H7 (cell line): ENCODE measurements at places on chromosomes 13 and 19. TPM values are rescaled to one million over a fixed set of nuclear protein-coding genes. Genes with fewer than 3 reads are reported as not detected.
A peak's percentile ranks its signal among the peaks of the same experiment; 100 is the strongest.

- peak; percentile 70 for DNase-seq
Observed at GRCh38 chr19:29855087-29855486, 43.3 kb downstream of the CCNE1 start.

DNA sequence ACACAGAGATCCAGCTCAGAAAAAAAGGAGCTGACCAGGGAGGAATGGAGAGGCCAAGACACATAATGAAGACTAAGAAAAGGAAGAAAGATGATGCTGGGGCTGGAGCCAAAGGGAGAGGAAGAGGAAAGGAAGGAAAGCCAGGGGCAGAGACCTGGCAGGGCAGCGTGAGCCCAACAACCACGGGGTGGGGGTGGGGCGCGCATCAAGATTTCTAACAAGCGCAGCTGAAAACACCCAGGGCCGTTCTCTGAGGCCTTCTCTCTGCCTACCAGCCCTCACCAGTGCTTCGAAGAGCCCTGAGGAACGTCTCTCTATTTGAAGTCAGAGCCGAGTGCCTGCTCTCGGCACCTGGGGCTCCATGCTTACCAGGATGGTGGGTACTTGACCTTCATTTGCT lies 23.6 kb upstream of the POU2F2 start:
- DNase-seq, result peak; percentile 73

GRCh38 chr13:19632915-19633478 lies 462 bp upstream of the MPHOSPH8 start:
- no peak for DNase-seq

DNA sequence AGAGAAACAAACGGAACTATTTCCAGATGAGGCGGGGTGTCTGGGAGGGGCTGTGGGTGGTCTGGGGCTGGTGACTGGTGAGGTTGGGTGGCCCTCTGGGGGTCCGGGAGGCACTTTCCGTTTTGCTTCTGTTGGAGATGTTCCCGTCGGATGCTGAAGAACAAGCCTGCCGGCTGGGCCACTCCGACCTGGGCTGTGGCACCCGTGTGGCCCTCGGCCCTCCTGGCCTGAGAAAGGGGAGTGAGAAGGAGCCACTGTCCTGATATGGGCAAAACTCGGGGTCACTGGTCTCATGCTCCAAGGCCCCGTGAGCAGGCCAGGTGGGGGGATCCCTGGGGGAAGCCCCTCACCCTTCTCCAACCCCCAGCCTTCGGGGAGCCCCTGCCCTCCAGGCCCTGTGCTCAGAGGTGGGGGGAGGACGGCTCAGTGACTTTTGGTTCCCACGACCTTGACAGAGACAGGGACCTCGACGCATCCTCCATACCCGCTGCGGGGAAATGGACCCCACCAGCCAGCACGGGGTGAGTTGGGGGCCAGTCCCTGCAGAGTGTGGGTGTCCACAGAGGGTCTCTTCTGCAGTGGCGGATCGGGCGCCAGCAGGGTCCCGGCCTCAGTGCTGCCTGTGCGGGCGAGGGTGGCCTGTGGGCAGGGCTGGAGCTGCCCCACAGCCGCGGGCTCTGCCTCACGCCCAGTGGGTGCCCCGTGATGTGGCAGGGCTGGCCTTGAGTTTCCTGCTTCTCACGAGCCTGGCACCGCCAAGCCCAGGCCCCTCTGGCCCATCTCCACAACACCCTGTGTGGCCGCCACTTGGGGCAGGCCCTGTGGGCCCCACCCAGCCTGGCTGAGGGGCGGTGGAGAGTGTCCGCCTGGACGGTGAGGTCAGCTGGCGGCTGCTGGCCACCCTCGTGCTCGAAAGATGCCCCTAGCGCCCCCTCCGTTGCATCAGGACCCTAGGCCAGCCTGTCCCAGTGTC lies 4.4 kb upstream of the TBXA2R start:
- DNase-seq, result no peak

DNA sequence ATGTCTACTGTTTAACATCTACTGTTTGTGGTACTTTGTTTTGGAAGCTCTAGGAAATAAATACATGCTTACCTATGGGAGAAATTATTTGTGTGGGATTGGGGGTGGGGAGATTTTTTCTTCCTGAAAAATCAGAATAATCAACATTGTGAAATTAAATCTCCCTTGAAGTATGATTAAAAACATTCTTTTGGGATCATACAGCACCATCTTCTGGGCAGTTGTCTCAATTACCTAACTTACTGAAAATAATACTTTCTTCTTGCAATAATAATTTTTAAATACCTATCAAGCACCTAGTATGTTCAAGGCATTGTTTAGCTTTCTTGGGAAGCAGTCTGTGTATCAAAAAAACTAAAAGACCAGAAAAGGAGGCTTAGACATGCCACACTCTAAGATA lies 576.5 kb upstream of the ARGLU1 start:
- no peak for DNase-seq

DNA sequence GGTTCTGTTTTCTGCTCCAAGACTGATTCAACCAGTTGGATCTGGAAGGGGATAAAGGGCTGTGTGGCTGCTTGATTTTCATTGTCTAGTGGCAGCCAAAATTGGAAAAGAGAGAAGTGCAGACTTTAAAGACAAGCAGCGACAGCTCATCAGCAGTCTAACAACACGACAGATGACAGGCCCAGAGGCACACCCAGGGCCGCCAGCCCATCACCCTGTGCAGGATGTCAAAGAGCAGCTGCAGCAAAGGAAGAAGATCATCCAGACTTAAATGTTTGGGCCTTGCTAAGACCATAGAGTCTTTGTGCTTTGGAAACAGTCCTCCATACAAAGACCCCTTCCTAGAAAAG lies 421.0 kb upstream of the KLF12 start:
- DNase-seq, result no peak

- no peak for DNase-seq
Observed at GRCh38 chr13:64154514-64154913, 2738.9 kb upstream of the PCDH20 start.

- DNase-seq, result no peak
Observed at GRCh38 chr19:2119921-2120785, 23.4 kb downstream of the IZUMO4 start.

Gene ZNF726
- total RNA-seq, result not detected in 2 replicates

Gene FBXO27
- total RNA-seq, result 4.0 and 5.5 TPM in 2 replicates

Gene SPTBN4
- 0.78 and 1.1 TPM in 2 replicates for total RNA-seq

Gene ZNF30
- 6.3 and 8.9 TPM in 2 replicates for total RNA-seq

Gene FCAR
- total RNA-seq, result not detected in 2 replicates
